ENCODE measurements at places on chromosomes 13 and 19.

DNA sequence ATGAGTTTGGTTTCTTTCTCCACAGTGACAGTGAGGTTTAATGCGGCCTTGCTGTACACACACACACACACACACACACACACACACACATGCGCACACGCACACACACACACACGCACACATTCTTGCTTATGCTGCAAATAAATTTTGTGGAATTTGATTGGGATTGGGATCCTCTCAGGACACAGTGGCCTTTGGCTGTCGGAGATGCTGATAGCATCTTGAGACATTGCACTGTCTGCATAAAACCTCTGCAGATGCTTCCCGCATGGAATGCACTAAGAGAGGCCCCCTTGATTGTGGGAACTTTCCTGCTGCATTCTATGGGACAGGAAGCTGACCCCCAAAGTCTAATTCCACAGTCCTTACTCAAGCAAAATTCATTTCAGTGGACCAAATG, 145.6 kb downstream of the FLT1 start:
- DNase-seq: no peak

DNA sequence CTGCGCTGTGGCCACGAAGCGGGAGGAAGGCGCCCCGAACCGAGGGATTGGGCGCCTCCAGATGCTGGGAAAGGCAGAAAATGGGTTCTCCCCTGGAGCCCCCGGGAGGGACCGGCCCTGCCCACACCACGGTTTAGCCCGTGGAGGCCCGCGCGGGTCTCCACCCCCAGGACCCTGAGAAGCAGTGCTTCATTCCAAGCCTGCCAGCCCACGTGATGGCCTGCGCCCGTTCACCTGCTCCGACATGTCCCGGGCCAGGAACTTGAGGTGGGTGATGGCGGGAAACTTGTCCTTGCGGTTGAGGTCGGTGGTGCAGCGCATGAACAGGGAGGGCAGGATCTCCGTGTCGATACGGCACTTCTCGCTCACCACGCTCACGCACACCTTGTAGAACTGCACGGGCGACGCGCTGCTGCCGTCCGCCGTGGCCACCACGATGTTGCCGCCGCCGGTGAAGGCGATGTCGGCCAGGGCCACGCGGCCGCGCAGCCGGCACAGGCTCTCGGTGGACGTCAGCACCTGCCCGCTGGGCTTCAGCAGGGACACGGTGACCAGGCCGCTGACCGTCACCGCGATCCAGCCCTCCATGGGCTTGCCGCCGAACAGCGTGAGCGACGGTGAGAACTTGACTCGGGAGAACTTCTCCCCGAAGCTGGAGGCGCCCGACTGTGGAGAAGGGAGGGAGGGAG, 7.3 kb downstream of the MED16 start:
- DNase-seq: no peak

DNA sequence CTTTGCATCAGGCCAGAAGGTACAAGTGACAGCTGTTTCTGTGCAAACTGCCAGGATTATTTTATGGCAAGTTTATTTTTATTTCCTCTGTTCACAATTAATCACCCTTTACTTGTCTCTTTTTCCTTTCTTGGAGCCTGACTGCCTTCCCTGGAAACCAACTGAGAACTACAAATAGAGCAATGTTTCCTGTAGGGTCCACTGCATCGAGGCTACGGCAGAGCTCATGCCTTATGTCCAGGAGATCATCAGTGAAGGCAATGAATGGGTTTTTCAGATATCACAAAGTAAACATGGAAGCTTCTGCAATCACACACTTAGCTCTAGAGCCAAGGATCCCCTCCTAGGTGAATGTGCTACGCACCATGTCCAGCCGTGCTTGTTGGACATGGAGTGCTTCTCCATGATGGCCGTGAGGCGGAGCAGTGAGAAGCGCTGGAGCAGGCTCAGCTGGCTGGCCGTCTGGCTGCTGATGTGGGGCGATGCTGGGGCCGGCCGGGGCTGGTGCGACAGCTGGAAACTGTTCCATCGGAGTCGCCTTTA, 110.9 kb downstream of the KL start:
- DNase-seq: no peak

DNA sequence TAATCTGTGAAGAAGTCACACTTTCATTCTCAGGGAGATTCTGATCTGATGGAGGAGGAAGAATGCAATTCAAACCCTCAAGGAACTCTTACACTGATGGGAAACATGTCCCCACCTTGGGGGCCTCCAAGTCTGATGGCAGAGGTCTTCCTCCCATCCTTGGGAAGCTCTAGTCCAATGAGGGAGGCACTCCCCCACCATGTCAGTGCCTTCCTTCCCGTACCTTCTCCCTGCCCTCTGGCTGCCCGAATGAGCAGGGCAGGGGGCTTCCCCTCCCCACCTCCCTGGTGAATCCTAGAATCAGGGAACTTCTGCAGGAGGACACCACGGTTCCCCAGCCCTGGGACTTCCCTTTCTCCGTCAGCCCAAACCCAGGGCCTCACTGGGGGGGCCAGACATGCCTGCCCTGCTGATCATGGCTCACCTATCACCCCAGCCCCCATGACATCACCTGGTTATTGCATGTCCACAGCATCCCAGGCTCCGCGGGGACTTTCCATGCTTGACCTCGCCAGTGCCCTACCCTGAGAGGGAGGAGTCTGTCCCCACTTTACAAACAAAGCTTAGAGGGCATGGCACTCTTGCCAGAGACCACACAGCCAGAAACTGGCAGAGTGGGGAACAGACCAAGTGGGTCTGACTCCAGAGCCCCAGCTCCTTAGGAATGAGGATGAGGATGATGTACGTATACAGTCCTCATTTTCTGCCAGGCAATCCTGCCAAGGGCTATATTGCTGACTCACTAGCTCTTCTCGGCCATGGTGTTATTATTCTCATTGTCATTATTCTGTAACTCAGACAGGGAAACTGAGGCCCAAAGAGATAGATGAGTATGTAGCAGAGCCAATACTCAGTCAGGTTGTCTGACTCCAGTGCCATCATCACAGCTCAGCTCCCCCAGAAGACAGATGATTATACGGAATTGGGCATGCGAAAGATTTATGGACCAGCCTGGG, 9.6 kb upstream of the BCL3 start:
- no peak for DNase-seq

DNA sequence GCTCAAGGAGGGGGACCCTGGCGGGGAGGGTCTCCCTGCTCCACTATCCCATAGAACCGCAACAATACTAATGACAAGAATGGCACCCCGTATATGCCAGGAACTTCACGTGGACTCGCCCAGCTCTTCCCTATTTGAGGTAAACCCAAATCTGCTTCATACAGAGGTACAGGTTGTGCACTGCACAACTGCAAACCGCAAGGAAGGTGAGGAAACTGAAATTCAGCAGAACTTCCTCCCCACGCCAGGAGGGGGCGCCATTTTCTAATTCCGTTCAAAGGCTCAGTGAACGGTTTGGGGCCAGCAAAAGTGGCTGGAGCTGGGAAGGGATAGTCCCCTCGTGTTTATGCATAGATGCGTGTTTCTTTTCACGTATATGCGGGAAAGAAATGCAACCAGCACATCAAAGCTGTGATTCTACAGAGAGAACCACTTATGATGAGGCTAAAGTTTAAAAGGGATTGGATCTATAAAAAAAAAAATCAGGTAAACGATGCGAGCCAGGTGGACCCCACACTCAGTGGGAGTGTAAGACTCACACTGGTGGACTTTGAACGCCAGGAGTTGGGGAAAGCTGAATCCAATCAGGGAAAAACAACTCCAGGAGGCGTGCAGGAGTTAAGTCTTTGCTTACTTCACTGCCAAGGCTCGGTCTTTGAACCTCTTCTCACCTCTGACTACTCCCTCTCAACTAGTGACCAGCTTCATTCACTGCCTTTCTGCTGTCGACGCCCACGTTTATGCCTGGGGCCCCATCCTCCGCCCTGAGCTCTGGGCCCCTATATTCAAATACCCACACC, 20.3 kb downstream of the C19orf81 start:
- DNase-seq: no peak

DNA sequence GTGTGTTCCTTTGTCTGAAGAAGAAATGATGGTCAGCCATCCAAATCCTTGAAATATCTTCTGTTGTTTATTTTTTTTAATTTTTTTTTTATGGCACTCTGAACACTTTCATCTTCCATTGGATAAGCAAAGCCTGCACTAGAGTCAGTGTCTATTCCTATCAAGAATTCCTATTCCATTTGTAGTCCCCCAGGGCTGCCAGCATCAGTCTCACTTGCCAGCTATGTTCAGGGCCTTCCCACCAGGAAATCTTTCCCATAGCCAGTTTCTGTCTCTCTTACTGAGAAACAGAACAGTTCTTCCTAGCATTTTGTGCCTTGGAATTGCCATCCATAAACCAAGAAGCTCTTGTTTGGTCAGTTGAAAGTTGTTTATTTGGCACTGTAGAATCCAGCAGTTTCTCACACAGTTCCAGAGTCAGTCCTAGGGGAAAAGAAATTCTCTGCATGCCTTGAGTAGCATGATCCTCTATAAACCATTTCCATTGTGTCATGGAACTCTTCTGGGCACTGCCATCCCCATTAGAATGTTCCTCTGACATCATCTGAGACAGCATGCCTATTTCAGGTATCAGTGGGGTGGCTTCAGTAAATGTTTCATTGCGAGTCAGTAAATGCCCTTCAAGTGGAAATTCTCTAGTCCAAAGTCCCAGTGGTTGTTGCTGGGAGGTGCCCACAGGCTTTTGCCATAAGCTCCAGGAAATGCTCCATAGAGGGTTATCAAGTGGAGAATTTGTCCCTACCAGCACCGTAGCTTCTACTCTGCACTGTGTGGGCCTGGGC, 18.7 kb upstream of the SPRYD7 start:
- no peak for DNase-seq

DNA sequence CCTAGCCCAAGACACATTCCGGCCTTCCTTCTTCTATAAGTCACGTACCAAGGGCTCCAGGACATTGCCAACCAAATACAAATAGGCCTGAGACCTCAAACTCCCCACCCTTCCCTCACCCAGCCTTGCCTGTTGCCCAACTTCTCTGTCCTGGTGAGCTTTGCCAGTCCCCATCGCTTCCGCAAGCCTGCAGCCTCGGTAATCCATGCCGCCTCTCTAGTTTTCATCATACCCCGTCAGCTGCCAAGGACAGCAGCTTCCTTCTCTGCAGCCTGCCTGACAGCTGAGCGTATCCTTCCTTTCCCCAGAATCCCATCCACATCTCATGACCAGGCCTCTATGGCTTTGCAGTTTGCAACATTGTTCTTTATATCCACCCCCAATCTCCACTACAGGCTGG, 36.6 kb upstream of the POMP start:
- DNase-seq: peak; percentile 70

- DNase-seq: no peak
Measured at GRCh38 chr19:29770648-29771047, 41.1 kb upstream of the CCNE1 start.

GRCh38 chr19:53365134-53365898, at the start of gene ZNF525:
TSS of gene ZNF525 (plus strand) at chr19:53365705. CDS start at chr19:53372282, 6,577 bp downstream.
- peak; percentile 86 for DNase-seq

GRCh38 chr13:44414716-44415115, 41.1 kb downstream of the SERP2 start:
- DNase-seq: no peak

GRCh38 chr13:74678308-74678965, 544.2 kb upstream of the KLF12 start:
- no peak for DNase-seq

DNA sequence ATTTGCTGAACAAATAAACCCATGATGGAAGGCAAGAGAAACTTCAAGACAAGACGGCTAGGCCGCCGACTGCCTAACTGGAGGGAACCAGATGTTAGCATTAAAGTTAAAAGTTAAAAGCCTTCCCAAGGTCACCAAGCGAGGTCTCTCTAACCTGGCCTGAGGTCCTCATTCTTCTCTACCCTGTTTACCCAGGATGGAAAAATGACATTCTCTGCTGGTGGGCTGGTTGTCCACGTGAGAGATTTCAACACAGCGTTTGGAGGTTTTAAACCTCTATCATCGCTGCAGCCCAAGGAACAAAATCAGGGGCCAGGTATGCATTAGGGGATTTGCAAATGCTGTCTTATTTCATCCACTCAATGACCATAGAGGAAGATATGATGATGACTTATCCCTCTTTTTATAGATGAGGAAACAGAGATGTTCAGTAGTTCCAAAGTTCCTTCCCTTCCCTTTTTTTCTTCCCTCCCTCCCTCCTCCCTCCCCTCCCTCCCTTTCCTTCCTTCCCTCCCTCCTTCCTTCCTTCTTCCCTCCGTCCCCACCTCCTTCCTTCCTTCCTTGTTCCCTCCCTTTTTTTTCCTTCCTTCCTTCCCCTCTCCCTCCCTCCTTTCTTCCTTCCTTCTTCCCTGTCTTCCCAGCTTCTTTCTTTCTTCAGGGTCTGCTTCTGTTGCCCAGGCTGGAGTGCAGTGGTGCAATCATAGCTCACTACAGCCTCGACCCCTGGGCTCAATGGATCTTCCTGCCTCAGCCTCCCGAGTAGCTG, 79.7 kb downstream of the INSR start:
- DNase-seq: no peak

DNA sequence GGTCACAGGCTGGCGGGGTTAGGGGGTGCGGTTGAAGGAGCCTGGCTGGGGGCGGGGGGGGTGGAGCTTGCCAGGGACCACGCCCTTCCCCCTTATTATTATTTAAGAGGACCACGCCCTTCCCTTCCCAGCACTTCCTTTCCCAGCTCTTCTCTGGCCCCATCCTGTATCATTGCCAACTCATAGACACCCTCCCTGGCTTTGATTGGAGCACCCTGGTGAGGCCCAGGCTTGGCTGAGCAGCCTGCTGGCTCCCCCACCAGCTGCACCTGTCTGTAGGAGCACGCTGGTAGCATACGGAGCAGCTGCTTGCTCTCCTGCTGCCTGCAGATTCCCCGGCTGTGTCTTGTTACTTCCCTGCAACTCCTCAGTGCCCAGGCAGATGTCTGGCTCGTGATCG, 62.5 kb upstream of the PDX1 start:
- DNase-seq: no peak

- no peak for DNase-seq
Measured at GRCh38 chr19:8021374-8021773, 15.9 kb upstream of the ELAVL1 start.

- DNase-seq: no peak
Measured at GRCh38 chr13:74751739-74752138, 617.5 kb upstream of the KLF12 start.

GRCh38 chr13:55106509-55106908, 2034.2 kb upstream of the PRR20A start:
- no peak for DNase-seq

GRCh38 chr13:46903748-46904147, 6.9 kb upstream of the HTR2A start:
- DNase-seq: no peak

DNA sequence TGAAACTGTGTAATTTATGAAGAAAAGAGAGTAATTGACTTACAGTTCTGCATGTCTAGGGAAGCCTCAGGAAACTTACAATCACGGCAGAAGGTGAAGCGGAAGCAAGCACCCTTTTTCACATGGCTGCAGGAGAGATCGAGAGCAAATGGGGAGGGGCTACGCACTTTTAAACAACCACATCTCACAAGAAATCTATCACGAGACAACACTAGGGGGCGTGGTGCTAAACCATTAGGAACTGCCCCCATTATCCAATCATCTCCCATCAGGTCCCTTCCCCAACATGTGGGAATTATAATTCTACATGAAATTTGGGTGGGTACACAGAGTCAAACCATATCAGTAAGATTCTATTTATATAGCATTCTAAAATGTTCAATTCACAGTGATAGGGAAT, 114.8 kb upstream of the TRPC4 start:
- no peak for DNase-seq

GRCh38 chr19:32976223-32976805, 4.3 kb downstream of the FAAP24 start:
- DNase-seq: peak; percentile 82

- DNase-seq: no peak
Measured at GRCh38 chr13:87169337-87169736, 501.8 kb upstream of the SLITRK5 start.

GRCh38 chr19:3411636-3412035, 45.3 kb downstream of the NFIC start:
- DNase-seq: no peak

- DNase-seq: no peak
Measured at GRCh38 chr19:6250024-6250615, 29.7 kb downstream of the MLLT1 start.
